SJCRH30 (cell line): ENCODE measurements at places on chromosomes 13 and 19.

DNA sequence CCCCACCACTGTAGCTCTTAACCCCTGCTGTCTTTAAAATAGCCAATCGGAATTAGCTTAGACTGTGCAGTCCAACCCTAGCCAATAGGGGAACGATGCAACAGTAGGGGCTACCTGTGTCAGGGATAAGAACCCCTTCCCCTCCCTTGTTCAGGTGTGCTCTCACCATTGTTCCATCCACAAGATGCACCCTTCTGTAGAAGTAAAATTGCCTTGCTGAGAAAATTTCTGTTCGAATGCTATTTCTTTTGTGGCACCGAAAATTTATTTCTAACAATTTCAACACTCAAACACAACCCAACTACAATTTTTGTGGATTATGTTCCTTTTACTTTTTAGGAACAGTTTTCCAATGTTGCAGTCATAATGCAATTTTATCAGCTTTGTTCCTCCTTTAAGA lies 3.6 kb upstream of the ZNF583 start:
- DNase-seq: no peak

DNA sequence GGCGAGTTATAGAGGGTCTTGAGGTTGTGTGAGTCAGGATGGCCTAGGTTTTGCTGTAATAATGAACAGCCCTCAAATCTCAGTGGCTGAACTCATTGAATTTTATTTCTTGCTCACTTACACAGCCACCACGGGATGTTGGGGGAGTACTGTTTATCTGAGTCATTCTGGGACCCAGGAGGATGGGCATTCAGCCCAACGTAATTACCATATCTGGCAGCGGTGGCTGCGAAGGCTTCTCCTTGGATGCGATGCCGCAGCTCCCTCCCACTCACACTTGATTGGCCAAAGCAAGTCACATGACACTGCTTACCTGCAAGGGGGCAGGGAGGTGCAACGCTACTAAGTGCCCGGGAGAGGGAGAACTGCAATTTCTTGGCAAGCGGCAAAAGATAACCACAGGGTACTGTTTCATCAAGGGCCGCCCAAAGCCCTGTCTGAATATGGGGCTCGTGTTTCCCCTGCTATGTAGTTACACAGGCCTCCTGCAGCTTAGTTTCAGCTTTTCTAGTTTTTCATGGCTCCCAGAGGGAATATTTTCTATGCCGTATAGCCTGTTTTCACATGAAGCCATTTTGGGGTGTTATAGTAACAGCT lies 19.9 kb downstream of the ZSWIM9 start:
- peak; percentile 82 for DNase-seq

GRCh38 chr19:3479177-3479833 lies 1.0 kb downstream of the SMIM24 start:
- peak; percentile 43 for DNase-seq

GRCh38 chr13:73069206-73069805 lies 10.5 kb downstream of the KLF5 start:
- DNase-seq: no peak

- no peak for DNase-seq
Observed at GRCh38 chr19:56976300-56976699, 135.8 kb upstream of the PEG3 start.

DNA sequence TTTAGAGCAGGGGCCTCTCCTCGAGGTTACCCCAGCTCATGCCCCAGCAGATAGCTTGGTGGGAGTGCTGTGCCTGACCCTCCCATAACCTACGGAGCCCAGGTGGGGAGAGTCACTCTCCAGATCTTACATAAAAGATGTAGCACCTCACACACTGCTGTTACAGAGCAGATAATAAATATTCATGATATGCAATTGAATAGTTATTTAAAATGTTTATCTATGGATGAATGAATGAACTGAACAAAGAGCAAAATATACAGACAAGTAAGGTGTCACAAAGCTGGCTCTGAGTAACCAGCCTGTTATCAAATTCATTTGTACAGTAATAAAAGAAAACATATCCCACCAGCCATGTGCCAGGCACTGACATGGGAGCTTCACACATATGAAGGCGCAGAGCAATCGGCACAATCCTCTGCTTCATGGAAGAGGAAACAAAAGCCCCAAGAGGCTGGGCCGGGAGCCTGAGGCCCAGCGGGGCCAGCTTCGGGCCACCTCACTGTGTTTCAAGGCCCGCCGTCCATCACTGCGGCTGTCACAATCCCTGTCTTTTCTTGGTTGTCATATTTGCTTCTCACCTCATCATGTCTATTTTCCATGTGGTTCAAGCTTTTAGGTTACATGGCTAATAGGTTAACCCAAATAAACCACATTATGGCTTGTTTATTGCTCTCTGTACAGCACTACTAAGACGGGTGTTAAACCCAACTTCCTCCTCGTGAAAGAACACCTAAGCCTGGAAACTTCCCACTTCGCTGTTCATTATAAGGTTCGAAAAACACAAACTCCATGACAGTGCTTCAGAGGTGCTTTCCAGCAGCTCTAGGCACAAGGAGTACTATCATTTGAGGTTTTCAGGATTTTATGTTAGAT lies 78.4 kb downstream of the IRS2 start:
- DNase-seq: no peak

DNA sequence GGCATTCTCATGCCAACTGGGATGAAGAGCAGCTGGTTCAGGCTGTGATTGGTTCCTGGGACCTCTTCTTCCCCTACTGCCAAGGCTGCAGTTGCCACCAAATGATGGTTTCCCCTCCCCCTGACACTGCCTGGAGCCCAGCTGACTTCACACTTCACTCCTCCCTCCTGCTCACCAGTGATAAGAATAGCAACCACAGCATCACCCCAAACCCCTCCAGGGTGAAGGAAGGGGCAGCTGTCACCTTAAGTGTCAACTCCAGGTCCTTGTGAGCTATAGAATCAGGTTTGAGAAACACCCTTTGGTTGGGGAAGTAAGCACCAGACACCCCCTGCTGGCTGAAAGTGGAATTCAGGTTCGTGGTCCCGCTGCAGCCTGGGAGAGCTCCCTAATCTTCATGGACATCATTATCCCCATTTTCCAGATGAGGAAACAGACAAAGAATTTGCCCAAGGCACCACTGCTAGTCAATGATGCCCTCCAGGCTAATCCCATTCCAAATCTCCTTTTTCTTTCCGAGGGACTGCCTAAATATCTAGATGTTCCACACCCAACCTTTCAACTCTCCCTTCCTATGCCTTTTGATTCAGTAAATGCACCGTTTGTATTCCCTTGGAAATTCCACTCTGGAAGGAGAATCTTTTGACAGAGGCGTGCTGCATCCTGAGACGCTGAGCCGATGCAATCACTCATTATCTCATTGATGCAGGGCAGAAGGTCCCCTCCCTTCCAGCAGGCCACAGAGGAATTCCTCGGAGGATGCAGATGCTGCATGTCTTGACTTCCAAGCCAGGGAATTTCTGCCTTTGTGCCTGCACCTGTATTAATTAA lies 50.6 kb upstream of the UQCRFS1 start:
- DNase-seq: peak; percentile 45

DNA sequence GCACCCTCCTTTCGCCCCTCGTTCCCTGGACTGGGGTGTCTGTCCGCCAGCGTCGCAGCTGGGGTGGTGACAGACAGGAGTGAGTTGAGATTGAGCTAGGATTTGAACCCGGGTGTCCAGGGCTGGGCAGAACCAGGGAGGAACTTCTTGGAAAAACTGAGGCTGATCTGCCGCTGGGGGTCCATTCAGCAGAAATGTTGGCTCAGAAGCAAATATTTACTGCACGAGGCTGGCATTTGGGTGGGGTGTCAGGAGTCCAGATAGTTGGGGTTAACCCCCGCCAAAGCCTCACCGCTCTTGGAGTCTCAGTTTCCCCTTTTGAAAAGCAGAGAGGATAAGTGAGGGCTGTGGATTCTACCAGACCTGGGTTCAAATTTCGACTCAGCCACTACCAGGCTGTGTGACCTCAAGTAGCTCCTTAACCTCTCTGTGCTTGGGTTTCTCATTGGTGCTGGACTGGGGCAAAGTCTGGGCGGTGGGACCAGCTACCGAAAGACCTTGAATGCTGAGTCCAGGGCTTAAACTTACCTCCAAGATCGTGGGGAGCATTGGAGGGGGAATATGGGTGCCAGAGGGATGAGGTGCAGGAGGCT lies 20.9 kb downstream of the MAST3 start:
- DNase-seq: no peak

DNA sequence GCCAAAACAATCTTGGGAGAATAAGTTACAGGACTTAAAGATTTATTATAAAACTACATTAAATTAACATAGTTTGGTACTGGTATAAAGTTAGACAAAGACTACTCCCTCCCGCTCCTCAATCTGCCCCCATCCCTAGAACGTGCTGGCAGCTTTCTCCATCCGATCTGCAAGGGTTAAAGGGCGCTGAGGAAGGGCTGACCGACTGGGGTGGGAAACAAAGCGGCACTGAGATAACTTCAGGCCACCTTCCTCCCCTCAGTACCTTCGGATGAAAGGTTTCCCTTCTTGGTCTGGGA lies 790 bp upstream of the SUGT1 start:
- DNase-seq: no peak

GRCh38 chr19:54339646-54340358 lies 840 bp upstream of the LILRA4 start:
- DNase-seq: no peak

DNA sequence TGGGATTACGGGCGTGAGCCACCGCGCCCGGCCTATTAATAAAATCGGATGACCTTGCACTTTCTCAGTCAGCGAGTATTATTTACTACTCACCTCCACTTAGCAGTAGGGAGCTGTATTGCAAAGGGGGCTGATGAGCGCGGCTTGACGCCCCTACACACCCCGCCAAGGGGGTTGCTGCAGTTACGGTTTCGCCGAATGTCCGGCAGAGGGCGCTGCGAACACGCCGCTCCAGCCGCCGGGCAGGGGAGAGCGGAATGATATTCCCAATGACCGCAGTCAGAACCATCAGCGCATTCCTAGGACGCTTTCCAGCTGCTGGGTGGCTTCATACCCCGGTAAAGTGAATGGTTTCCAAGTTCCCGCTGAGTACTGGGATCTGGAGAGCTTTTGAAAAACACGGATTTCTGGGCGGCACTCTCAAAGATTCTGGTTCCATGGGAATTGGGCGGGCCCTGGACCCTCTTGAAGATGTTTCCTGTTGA lies 30.0 kb upstream of the TPT1 start:
- DNase-seq: no peak

- peak; percentile 14 for DNase-seq
Observed at GRCh38 chr19:28990522-28990921, 222.4 kb downstream of the UQCRFS1 start.

GRCh38 chr13:53206455-53206854 lies 177.8 kb downstream of the OLFM4 start:
- DNase-seq: no peak

DNA sequence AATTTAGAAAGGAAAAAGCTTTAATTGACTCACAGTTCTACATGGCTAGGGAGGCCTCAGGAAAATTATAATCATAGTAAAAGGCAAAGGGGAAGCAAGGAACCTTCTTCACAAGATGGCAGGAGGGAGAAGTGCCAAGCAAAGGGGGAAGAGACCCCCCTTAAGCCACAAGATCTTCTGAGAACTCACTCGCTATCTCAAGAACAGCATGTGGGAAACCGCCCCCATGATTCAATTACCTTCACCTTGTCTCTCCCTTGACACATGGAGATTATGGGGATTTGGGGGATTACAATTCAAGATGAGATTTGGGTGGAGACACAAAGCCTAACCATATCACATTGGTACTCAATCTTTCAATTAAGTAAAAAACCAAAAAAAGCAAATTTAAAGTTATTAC lies 1778.7 kb upstream of the MIR17HG start:
- DNase-seq: no peak

DNA sequence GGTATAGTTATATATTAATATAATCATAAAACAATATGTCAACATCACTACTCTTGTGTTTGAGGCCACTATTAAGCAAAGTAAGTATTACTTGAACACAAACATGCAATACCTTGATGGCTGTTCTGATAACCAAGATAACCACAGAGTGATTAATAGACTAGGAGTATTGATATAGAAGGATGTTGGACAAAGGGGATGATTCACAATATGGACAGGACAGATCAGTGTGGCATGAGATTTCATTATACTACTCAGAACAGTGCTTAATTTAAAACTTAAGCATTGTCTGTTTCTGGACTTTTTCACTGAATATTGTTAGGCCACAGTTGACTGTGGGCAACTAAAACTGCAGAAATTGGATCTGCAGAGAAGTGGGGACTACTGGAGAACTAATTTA lies 384.2 kb downstream of the SLITRK1 start:
- DNase-seq: no peak

GRCh38 chr13:94860981-94861407 lies 148.6 kb upstream of the SOX21 start:
- no peak for DNase-seq

- peak; percentile 68 for DNase-seq
Observed at GRCh38 chr19:56838024-56838908, 2.3 kb downstream of the PEG3 start.

DNA sequence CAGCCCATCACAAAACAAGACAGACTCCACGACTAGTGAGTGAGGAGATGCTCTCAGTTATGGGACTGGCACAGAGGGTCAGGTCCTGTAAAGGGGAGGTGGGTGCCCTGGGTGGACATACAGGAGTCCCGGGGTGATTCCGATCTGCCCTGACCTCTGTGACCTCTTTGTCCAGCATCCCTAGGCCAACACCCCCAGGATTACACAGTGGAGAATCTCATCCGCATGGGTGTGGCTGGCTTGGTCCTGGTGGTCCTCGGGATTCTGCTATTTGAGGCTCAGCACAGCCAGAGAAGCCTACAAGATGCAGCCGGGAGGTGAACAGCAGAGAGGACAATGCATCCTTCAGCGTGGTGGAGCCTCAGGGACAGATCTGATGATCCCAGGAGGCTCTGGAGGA lies 6.4 kb upstream of the LILRA1 start:
- no peak for DNase-seq

GRCh38 chr19:18915639-18916038 lies 3.5 kb downstream of the COPE start:
- peak; percentile 68 for DNase-seq

GRCh38 chr19:10858204-10858828 lies 10.1 kb downstream of the C19orf38 start:
- peak; percentile 42 for DNase-seq

DNA sequence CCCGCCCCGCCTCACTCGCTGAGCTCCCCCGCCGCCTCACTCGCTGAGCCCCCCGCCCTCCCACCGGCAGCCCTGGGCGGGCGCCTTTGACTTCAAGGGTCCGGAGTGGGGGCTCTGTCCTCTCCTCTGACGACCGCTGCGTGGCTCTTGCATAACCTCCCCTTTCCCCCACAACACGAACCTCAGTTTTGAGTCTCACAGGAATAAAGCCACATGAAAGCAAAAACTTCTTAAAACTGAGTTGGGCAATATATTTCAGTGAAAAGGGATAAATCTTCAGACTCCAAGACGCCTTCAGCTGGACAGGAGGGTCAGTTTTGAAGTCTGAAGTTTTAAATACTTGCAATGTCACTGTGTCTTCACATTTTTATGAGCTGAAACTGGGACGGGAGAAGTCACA lies 70.6 kb upstream of the C13orf46 start:
- no peak for DNase-seq

GRCh38 chr13:86309881-86310280 lies 510.7 kb upstream of the SLITRK6 start:
- no peak for DNase-seq

- DNase-seq: no peak
Observed at GRCh38 chr19:7196763-7197118, 97.5 kb downstream of the INSR start.

- no peak for DNase-seq
Observed at GRCh38 chr19:1163283-1163933, 10.7 kb downstream of the SBNO2 start.

- DNase-seq: peak; percentile 88
Observed at GRCh38 chr19:12796146-12797071, 5.1 kb downstream of the JUNB start.
